NCI-H1048 (cell line): ENCODE measurements at places on chromosomes 3 and 15.

GRCh38 chr15:32676169-32676568 is 34.7 kb downstream of the SCG5 start:
- no peak for DNase-seq

GRCh38 chr3:139241783-139242182 is 102.0 kb upstream of the MRPS22 start:
- no peak for DNase-seq

DNA sequence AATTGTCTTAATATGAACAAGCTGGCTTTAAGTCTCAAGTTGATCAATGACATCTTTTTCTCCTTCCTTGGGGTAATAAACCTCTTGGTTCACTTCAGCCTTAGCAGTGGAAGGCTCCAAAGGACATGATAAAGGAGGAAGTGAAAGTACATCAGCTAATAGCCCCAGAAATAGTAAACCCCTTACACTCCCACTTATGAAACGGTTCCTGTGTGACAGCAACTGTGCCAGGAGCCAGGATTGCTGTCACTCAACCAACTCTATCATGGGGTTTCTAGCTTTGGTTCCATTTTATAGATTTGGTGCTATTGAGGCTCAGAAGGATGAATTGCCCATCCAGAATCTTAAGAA is 216.7 kb downstream of the ABHD5 start:
- no peak for DNase-seq

DNA sequence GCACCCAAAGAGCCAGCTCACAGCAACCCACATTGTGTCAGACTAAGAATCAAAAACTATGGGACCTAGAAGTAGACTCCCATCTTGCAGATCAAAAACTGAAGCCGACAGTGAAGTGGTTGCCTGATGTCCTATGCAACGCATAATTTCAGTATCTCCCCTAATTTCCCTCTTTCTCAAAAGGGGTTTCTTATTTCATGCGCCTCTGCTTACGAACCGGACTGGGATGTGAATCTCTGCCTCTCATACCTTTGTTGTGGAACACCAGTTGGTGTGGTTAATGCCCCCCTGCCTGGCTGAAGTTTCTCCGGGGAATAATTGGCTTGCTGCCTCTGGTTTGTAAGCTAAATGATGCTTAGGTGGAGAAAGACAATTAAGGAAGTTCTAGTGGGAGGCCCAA is 514 bp upstream of the FAM174B start:
- DNase-seq: no peak
